ENCODE measurements at places on chromosomes 5 and 9.
A peak's percentile ranks its signal among the peaks of the same experiment; 100 is the strongest.

DNA sequence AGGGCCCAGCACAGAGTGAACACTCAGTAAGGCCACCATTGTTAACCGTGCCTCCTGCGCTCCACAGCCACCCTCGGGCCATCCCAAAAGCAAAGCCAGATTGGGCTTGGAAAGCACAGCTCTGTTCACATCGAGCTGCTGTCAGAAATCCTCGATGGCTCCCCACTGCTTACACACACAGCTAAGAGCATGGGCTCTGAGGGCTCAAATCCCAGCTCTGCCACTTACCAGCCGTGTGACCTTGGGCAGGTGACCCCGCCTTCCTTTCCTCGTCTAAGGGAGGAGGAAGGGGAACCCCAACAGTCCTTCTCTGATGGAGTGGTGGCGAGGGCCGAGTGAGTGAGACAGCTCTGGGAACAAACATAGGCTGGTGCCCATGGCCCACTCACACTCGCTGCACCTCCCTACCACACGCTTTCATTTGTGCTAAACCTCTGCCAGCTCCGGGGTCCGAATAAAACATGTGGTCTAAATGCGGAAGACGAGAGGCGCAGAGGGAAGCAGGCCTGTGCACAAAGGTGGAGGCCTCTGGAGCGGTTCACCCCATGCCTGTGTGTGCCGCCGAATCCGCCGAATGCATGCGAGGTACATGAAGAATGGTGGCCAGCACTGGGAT lies 139.3 kb downstream of the PAX5 start:
- DNase-seq: no peak

DNA sequence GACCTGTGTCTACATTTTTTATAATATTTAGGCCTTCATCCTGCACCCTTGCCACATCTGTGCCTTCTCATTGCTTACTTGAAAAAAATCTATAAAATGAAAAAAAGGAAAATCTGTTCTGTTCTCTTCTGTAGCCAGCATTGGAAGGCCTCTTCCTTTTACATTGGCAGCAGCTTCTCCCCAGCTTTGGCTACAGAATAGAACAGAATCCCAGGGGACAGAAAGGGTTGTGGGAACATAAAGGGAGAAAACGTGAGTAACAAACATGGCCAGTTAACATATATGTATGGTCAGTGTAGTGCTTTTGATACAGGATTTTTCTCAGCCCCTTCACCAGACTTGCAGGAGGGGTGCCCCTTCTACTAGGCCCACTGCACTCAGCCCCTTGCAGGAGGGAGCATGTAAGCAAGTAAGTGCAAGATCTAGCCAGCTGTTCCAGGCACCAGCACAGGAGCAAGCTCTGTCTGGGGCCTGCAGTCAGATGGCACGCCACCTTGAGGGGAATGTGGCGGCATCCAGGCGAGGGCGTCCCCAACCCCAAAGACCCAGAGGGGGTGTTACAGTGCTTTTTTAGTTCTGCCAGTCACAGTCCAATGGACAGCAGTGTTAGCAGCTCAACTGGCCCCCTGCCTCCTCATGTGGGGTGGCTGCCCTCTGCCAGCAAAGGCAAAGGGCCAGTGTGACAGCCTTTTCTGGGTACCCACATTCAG lies 330.5 kb upstream of the ZNF462 start:
- DNase-seq: no peak

GRCh38 chr9:112174222-112174964 lies 704 bp downstream of the SUSD1 start:
- peak; percentile 70 for DNase-seq

DNA sequence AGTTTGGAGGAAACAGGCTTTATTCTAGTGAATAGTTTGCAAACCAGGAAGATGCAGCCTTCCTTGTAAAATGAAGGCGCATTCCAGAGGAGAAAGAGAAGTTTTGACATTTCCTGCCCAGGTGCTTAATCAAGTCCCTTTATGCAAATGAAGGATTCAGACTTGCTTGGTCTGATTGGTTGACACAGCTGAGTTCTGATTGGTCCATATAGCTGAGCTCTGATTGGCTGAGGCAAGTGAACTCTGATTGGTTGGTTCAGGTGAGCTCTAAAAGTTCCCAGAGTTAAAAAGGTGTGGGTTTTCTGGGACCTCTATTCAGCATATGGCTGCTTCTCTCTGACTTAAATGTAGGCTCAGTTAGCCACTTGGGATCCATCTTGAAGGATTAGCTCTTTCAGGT lies 151.0 kb downstream of the CACNA1B start:
- DNase-seq: no peak

DNA sequence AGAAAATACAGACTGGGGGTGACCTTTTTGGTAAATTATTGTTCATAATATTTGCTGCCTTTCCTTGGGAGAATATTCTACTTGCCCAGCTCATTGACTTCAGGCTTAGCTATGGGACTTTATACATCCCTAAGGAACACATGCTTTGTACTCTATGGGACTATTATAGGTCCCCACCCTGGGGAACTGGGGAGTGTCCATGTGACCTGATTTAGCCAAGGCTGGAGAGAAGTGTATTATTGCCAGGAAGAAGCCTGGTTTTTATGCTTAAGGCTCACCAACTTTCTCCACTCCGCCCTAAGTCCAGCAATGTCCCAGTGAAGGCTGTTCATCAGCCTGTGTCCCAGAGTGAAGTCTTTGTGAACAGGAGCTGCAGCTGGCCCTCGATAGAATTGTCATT lies 16.6 kb upstream of the DRD1 start:
- DNase-seq: no peak

DNA sequence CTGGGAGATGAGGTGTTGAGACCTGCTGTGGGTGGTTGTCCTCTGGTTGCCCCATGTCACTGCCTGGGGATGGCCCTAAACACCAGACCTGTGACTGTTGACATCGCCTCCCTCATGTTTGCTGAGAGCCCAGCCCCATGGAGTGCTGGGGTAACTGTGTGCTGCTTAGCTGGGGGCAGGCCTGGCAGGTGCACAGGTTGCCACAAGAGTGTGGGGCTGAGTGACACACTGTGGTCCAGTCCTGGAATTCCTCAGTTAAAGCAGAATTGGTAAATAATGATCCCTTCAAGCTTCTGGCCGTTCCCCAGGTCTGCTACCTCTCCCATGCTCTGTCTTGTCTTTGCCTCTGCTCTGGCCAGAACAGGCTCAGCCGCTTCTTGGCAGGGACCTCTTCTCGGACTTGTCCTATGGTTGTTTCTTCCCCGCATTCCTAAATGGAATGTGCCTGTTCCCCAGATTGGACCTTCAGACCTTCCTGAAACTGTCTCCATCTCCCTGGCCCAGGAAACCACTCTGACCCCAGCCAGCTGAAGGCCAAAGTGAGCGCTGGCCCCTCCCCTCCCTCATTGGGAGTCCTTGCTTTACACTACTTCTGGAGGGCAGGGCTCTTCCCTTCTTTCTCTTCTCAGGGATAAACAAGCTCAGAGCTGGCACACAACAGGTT lies 61.2 kb upstream of the PITX1 start:
- DNase-seq: no peak
